A673 (cell line): ENCODE measurements at places on chromosomes 13 and 19. TPM values are rescaled to one million over a fixed set of nuclear protein-coding genes. Genes with fewer than 3 reads are reported as not detected.
A peak's percentile ranks its signal among the peaks of the same experiment; 100 is the strongest.

Gene C1QTNF9
- total RNA-seq: 0.34 TPM in 1 of 2 replicates, not detected in the other

Gene ZNF667
- total RNA-seq: 3.9 and 7.8 TPM in 2 replicates

Gene CGB3
- total RNA-seq: not detected in 2 replicates

Gene ARHGAP45
- 3.2 and 3.4 TPM in 2 replicates for total RNA-seq

Gene SWSAP1
- total RNA-seq: 2.5 and 3.3 TPM in 2 replicates

Gene CRX
- not detected in 2 replicates for total RNA-seq

Gene HSPB6
- total RNA-seq: 0.50 TPM in 1 of 2 replicates, not detected in the other

Gene LHB
- total RNA-seq: not detected in 2 replicates

Gene RFPL4AL1
- total RNA-seq: not detected in 2 replicates

DNA sequence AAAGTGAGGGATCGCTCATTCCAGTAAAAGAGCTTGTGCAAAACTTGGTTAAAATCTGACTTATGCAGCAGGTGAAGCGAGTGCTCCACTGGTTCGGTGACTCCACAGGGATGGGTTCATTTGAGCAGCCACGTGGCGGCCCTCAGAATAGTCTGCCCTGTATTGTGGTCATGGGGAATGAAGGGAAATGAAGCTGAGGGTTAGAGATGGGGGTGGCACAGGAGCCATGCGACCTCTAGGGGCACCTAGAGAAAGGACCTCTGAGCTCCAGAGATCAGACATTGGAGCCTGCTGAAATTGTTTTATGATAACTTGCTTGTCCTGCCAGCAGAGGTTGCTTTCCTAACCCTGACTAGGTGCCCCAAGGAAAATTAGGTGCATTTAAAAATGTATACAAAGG lies 26.6 kb downstream of the CBY2 start:
- H3K4me3 ChIP-seq: no peak overlapping the region
- no peaks in the 10 kb centered on the region for H3K36me3 ChIP-seq
- peaks cover 4% of the 10 kb centered on the region for H3K4me1 ChIP-seq
- H3K27ac ChIP-seq: no peak overlapping the region

GRCh38 chr19:28377077-28377476 lies 835.9 kb downstream of the UQCRFS1 start:
- H3K4me1 ChIP-seq: no peaks in the 10 kb centered on the region
- no peak overlapping the region for H3K4me3 ChIP-seq
- H3K27ac ChIP-seq: no peak overlapping the region

- no peaks in the 10 kb centered on the region for H3K27me3 ChIP-seq
- H3K4me1 ChIP-seq: peaks cover 40% of the 10 kb centered on the region
- H3K36me3 ChIP-seq: no peaks in the 10 kb centered on the region
- no peak overlapping the region for H3K27ac ChIP-seq
- no peak overlapping the region for H3K4me3 ChIP-seq
Observed at GRCh38 chr13:40986101-40986856, 32.8 kb downstream of the ELF1 start.

DNA sequence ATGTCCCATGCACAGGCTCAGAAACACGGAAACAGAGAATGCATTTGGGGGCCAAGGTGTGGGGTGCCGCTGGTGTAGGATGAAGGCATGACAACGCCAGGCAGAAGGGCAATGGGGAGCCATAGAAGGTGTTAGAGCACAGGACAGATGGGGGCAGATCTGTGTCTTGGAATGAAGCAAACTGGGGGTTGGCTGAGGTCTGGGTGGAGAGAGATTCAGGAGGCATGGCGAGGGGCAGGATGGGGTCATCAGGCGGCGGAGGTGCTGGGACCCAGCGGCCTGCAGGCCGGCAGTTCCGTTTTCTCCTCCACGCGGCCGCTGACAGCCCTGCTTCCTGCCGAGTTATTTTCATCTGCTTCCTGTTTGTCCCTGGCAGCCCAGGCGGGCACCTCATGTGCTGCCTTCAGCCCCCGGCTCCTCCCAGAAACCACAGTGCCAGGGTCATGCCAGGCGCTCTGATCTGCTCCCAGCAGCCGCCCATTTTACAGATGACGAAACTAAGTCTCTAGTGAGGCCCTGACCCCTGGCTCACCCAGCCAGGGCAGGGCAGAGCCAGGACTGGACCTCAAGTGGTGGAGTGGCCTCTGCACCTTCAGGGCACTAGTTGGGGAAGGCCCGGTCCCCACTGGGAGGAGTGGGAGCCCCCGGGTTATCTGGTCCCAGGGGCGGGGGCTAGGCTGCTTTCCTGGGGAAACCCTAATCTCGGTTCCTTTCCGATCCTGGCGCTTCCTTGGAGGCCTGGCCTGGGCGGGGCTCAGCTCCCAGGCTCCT lies 2.2 kb downstream of the ARHGAP45 start:
- H3K4me1 ChIP-seq: peaks cover 29% of the 10 kb centered on the region
- peaks cover 7% of the 10 kb centered on the region for H3K27me3 ChIP-seq
- no peak overlapping the region for H3K27ac ChIP-seq
- H3K36me3 ChIP-seq: no peaks in the 10 kb centered on the region

GRCh38 chr13:44280456-44280855 lies 93.2 kb upstream of the SERP2 start:
- no peak for DNase-seq
- no peaks in the 10 kb centered on the region for H3K27me3 ChIP-seq
- H3K4me3 ChIP-seq: no peak overlapping the region
- H3K27ac ChIP-seq: no peak overlapping the region

DNA sequence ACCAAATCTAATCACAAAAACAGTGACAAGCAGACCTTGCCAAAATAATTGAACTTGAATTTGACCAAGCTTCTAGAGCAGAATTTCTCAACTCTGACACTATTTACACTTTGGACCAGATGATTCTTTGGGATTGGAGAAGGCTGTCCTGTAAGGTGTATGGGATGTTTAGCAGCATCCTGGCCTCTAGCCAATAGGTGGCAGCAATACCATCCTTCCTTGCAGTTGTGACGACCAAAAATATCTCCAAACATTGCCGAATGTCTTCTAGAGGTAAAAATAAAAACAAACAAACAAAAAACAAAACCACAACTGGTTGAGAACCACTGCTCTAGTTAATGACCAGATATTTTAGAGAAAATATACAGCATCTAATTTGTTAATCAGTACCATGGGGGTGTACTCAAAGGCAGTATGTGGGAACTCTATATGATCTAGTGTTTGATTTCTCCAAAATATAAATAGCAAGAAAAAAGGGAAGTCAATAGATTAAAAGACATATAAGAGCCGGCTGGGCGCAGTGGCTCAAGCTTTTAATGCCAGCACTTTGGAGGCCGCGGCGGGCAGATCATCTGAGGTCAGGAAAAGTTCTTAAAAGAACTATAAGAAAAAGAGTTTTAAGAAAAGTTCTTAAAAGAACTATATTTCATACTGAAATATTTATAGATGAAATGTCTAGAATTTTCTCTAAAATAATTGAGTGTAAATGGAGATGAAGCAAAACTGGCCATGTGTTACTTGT lies 60.9 kb upstream of the ZNF527 start:
- H3K27me3 ChIP-seq: no peaks in the 10 kb centered on the region

- no peak overlapping the region for H3K27ac ChIP-seq
- H3K4me1 ChIP-seq: no peaks in the 10 kb centered on the region
- no peak overlapping the region for H3K4me3 ChIP-seq
- no peaks in the 10 kb centered on the region for H3K27me3 ChIP-seq
- DNase-seq: no peak
Observed at GRCh38 chr19:39131255-39131755, 5.7 kb downstream of the PAK4 start.

DNA sequence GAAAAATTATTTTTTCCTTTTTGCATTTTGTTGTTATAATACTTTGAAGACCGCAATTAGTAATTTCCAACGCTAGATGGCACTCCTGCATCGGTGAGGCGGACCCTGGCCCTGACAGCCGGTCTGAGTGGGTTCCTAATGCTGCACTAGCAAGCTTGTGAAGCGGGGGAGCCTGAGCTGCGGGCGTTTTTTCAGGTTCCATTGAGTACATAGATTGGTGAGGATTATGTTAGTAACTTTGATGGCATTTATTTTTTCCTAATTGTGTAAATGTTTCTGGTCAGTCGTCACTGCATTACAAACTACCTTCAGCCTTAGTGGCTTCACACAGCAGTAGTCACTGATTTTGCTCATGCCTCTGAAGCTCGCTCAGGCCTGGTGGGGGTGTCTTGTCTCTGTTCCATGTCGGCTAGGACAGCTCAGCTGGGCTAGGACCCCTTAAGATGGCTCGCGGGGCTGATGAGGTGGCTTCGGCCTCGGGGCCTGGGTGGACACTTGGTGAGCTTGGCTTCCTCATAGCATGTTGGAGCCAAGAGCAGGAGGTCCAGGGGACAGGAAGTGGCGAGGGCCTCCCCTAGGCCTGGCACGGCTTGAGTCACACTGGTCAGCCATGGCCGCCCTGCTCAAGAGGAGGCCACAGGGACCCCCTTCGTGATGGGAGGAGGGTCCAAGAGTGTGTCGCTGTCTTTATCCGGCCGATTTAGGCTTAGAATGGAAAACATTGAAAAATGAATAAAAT lies 25.0 kb downstream of the ERCC5 start:
- peak; percentile 76 for DNase-seq
- H3K36me3 ChIP-seq: peaks cover 44% of the 10 kb centered on the region
- no peak overlapping the region for H3K27ac ChIP-seq
- no peaks in the 10 kb centered on the region for H3K27me3 ChIP-seq

GRCh38 chr13:45141369-45141768 lies 21.1 kb downstream of the GTF2F2 start:
- H3K27me3 ChIP-seq: no peaks in the 10 kb centered on the region
- no peak overlapping the region for H3K4me3 ChIP-seq
- peak; percentile 63 for DNase-seq
- peaks cover 8% of the 10 kb centered on the region for H3K36me3 ChIP-seq
- peaks cover 27% of the 10 kb centered on the region for H3K4me1 ChIP-seq

DNA sequence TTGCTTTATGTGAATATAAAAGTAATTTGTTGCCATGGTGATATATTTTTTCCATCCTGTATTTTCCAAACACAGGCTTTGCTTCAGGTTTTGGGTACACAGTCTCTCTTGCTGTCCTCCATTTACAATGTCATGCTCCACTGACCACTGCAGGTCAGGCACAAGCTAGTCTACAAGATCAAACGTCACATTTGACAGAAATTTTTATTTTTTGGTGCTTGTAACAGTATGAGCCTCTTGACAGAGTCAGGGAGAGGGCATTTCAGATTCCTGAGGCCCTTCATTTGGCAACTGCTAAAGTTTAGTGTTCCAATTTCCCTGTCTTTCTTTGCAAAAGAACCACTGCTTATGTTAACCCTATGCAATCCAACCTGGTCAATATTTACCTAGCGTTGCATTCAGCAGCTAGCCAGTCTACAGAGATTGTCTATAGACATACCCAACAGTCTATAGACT lies 175.0 kb downstream of the RFC3 start:
- H3K4me3 ChIP-seq: no peak overlapping the region
- no peak overlapping the region for H3K27ac ChIP-seq
- no peaks in the 10 kb centered on the region for H3K4me1 ChIP-seq
- no peaks in the 10 kb centered on the region for H3K27me3 ChIP-seq
- no peaks in the 10 kb centered on the region for H3K36me3 ChIP-seq
- DNase-seq: no peak

GRCh38 chr13:67474115-67474514 lies 244.0 kb upstream of the PCDH9 start:
- H3K27me3 ChIP-seq: no peaks in the 10 kb centered on the region
- no peak overlapping the region for H3K27ac ChIP-seq
- DNase-seq: no peak

GRCh38 chr13:27183561-27184147 lies 12.0 kb upstream of the USP12 start:
- H3K4me3 ChIP-seq: no peak overlapping the region
- no peaks in the 10 kb centered on the region for H3K4me1 ChIP-seq
- no peaks in the 10 kb centered on the region for H3K27me3 ChIP-seq
- no peak for DNase-seq
- no peaks in the 10 kb centered on the region for H3K36me3 ChIP-seq

DNA sequence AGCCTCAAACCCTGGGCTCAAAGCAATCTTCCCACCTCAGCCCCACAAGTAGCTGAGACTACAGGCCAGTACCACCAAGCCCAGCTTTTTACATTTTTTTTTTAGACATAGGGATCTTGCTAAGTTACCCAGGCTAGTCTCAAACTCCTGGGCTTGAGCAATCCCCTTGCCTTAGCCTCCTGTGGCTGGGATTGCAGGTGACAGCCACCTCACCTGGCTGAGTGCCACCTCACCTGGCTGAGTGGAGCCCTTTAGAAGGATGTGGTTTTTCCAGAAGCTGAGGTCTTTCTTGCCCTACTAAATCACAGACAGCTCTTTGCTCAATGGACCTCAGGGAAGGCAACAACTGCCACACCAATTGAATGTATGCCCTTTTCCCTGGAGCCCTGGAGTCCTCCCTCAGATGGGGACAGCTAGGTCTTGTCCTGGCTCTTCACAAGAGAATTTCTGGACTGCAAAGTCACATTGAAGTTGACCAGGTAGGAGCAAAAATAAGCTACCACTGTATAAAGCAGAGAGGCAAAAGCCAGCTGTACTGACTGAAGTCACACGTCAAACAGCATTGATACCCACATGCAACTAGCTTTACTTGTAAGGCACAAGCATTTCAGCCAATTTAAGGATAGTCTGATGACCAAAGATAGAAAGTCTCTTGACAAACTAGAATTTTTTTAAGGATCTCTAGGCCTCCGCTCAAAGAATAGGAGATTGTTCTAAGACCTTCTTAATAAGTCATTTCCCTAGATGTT lies 14.0 kb downstream of the PDX1 start:
- DNase-seq: no peak
- no peaks in the 10 kb centered on the region for H3K4me1 ChIP-seq
- peaks cover 33% of the 10 kb centered on the region for H3K27me3 ChIP-seq
- no peak overlapping the region for H3K4me3 ChIP-seq
- H3K27ac ChIP-seq: no peak overlapping the region

GRCh38 chr19:6668691-6669090 lies 1.3 kb downstream of the TNFSF14 start:
- H3K27ac ChIP-seq: no peak overlapping the region
- no peaks in the 10 kb centered on the region for H3K27me3 ChIP-seq
- H3K36me3 ChIP-seq: no peaks in the 10 kb centered on the region
- no peaks in the 10 kb centered on the region for H3K4me1 ChIP-seq
- no peak for DNase-seq
- no peak overlapping the region for H3K4me3 ChIP-seq

- H3K4me1 ChIP-seq: peaks cover 35% of the 10 kb centered on the region
- H3K27ac ChIP-seq: peak overlapping the region; percentile 87
- H3K27me3 ChIP-seq: no peaks in the 10 kb centered on the region
- peak; percentile 99 for DNase-seq
Observed at GRCh38 chr19:10419646-10420443, 493 bp upstream of the PDE4A start.

- H3K27me3 ChIP-seq: no peaks in the 10 kb centered on the region
- H3K4me3 ChIP-seq: no peak overlapping the region
- no peaks in the 10 kb centered on the region for H3K36me3 ChIP-seq
- H3K4me1 ChIP-seq: no peaks in the 10 kb centered on the region
- no peak overlapping the region for H3K27ac ChIP-seq
Observed at GRCh38 chr13:62119739-62120700, 704.4 kb upstream of the PCDH20 start.

DNA sequence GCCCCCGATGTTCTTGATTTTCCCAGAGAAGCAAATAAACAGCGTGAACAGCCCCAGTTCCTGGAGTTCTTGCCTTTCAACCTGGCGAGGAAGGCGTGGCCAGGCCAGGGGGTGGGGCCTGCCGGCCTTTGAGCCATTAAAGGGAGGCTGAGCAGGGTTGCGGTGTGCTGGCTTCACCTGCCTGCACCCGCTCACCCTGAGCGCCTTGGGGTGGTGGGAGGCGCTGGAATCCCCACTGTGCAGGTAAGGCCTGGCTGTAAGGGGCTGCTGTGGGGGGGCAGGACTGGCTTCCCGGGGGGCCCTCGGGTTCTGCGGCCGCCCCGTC lies 2.7 kb upstream of the MISP start:
- no peak overlapping the region for H3K4me3 ChIP-seq
- H3K27me3 ChIP-seq: no peaks in the 10 kb centered on the region
- no peak for DNase-seq
- H3K4me1 ChIP-seq: no peaks in the 10 kb centered on the region
- no peak overlapping the region for H3K27ac ChIP-seq

- no peak overlapping the region for H3K4me3 ChIP-seq
- no peak for DNase-seq
- no peaks in the 10 kb centered on the region for H3K27me3 ChIP-seq
- no peaks in the 10 kb centered on the region for H3K4me1 ChIP-seq
- no peaks in the 10 kb centered on the region for H3K36me3 ChIP-seq
Observed at GRCh38 chr13:39913339-39913738, 257.9 kb downstream of the COG6 start.
